Germinal center (tissue), 1 donor: ENCODE measurements at places on chromosomes 3 and 15.

DNA sequence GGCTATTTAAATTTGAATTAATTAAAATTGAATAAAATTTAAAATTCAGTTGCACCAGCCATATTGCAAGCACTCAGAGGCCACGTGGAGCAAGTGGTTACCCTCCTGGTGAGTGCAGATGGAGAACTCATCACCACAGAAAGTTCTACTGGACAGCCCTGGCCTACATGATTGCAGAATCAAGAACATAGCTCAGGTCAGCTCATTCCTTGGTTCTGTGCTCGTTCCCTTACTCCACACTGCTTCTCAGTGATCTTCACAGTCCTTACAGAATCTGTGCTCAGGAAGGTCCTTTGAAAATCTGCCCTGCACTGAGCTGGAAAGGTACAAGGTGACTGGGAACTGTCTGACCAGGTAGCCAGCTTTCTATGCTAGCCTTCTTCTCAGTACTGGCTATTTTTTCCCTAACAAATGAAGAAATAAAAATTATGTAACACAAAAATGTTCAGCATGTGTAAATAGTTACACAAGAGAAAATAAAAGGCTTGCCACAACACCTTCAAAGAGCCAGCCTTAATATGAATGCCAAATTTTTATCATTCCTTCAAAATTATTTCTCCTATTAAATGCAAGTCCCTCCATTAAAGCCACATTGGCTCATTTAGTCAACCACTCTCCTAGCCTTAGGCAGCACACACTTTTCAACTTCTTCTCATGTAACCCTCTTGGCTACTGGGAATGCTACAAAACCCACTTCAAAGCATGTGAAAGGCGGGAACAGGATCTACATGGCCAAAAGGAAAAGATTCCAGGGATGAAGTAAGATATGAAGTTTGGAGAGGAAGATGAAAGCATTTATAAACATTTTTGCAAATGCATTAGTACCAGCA is 326.4 kb upstream of the WNT5A start:
- no peak for DNase-seq

- DNase-seq = no peak
Observed at GRCh38 chr3:146598535-146598934, 6.6 kb downstream of the PLSCR5 start.

- DNase-seq = no peak
Observed at GRCh38 chr3:27533261-27533607, 49.0 kb upstream of the SLC4A7 start.

GRCh38 chr3:65856907-65857306 is 181.8 kb downstream of the MAGI1 start:
- no peak for DNase-seq

- no peak for DNase-seq
Observed at GRCh38 chr3:128326051-128326823, 140.5 kb downstream of the DNAJB8 start.

DNA sequence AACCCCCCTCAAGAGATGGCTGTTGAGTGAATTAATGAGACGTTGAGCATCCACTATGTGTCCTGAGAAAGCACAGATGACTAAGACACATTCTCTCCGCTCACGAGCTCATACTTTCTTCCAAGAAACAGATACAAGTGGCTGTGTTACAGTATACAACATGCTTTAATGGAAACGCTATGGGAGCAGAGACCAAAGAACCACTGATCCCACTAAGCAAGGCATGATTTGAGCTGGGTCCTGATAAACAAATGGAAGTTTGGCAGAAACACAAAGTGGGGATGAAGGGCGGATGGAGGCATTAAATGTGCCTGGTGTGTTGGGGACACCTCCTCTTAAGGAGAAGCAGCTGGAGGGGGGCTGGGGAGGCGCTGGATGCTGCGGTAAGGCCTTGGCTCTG is 129.4 kb downstream of the UACA start:
- DNase-seq = no peak

DNA sequence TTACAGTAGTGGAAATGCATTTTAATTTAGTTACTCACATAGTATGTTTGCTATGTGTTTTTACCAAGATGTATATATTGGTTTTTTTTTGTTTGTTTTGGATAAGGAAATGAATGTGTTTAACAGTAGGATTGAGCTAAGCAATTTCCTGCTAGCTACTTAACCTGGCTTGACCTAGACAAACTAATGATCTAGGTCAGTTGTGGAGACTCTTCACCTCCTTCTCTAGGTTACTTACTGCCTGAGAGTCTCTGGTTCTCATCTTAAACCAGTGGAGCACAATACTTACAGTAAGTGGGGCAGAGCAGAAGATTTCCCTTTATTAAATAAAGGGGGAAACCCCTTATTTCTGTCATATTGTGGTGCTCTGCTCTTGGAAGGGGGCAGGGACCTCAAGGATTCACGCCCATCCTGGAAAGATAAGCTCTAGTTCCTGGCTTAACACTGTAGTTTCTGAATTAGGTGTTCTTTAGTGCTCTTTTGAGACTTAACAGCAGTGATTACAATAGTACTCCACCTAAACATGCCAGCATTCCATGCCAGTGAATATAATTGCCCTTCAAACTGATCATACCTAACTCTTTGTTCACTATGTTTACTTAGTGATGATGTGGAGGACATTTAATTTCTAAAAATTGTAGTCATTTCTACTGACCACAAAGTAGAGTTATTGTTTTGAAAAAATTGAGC is 79.9 kb downstream of the UBP1 start:
- DNase-seq = no peak
